ENCODE measurements at places on chromosomes 11 and 22.
A peak's percentile ranks its signal among the peaks of the same experiment; 100 is the strongest.

DNA sequence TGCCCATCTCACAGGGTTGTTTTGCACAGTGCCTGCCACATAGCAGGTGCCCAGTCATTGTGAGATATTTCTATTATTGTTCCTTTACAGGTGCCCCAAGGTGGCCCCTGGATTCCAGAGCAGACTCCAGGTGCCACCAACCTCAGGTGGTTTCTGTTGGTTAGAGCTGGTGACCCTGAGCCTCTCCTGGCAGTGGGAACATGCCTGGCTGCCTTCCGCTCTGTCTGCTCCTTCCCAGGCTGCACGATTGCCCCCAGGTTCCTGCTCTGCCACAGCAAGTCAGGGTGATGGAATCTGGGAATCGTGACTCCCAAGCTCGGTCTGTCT, 12.6 kb upstream of the OMP start:
- H3K4me1 ChIP-seq: peaks cover 3% of the 10 kb centered on the region
- H3K36me3 ChIP-seq: no peaks in the 10 kb centered on the region
- H3K27me3 ChIP-seq: no peaks in the 10 kb centered on the region
- no peak overlapping the region for H3K27ac ChIP-seq

GRCh38 chr22:46934746-46935491, 172.5 kb downstream of the TBC1D22A start:
- H3K4me1 ChIP-seq: peaks cover 24% of the 10 kb centered on the region
- peaks cover 2% of the 10 kb centered on the region for H3K36me3 ChIP-seq
- no peak overlapping the region for H3K4me3 ChIP-seq
- no peaks in the 10 kb centered on the region for H3K27me3 ChIP-seq
- peak overlapping the region; percentile 78 for H3K27ac ChIP-seq
- peak; percentile 60 for DNase-seq

DNA sequence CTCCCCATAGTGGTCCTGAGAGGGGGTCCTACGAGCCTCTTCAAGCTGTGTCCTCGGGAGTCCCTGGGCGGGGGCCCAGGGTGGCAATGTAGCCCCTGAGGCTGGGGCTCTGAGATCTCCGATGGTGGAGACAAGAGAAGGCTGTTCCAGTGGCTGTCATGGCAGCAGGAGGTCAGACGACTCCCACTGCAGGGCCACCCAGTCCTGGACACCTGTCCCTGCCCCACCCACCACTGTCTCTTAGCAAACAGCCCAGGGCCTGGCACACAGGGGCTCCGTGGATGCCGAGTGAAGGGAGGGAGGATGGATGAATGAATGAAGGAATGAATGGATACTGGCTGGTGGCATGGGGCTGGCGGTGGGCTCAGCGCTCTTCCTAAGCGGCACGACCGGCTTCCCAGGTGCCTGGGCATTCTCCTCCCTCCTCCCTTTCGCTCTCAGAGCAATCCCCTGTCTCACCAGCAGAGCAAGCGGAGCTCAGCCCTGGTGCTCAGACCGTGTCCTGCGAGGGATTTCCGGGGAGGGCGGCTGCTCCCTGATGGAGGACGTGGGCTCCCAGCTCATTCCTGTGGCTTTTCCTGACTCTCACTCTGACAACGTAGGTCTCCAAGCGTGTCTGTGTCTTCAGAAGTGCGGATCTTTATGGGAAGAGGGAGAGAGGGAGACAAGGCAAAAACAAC, 1272.6 kb downstream of the BRD1 start:
- no peaks in the 10 kb centered on the region for H3K27me3 ChIP-seq
- no peaks in the 10 kb centered on the region for H3K36me3 ChIP-seq
- no peaks in the 10 kb centered on the region for H3K4me1 ChIP-seq
- no peak overlapping the region for H3K27ac ChIP-seq

GRCh38 chr22:39408807-39409206, 9.2 kb downstream of the TAB1 start:
- peaks cover 3% of the 10 kb centered on the region for H3K36me3 ChIP-seq
- H3K4me1 ChIP-seq: peaks cover 12% of the 10 kb centered on the region
- no peaks in the 10 kb centered on the region for H3K27me3 ChIP-seq
- H3K27ac ChIP-seq: peak overlapping the region; percentile 56

- DNase-seq: no peak
- no peak overlapping the region for H3K27ac ChIP-seq
- H3K4me1 ChIP-seq: no peaks in the 10 kb centered on the region
- no peak overlapping the region for H3K4me3 ChIP-seq
These were observed 26.0 kb upstream of the POLD3 start for GRCh38 chr11:74566146-74566960.

DNA sequence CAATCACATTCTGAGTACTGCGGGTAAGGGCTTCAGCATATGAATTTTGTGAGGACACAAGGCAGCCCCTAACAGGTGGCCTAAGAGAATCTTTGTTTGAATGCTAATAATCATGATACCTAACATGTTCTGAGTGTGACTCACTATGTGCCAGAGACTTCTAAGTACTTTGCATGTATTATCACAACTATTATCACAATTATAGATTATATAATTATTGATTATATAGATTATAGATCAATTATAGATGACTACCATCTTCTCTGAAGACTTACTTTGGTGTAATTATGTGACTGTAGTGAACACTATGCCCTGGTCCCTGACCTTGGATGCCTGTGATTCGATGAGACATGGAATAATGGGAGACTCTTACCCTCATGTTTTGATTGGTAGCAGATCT, 62.6 kb downstream of the FLI1 start:
- no peaks in the 10 kb centered on the region for H3K27me3 ChIP-seq
- no peaks in the 10 kb centered on the region for H3K4me1 ChIP-seq
- H3K27ac ChIP-seq: no peak overlapping the region
- H3K36me3 ChIP-seq: no peaks in the 10 kb centered on the region
- DNase-seq: no peak

- H3K4me3 ChIP-seq: peak overlapping the region; percentile 90
- peaks cover 26% of the 10 kb centered on the region for H3K36me3 ChIP-seq
- H3K27me3 ChIP-seq: no peaks in the 10 kb centered on the region
- peaks cover 25% of the 10 kb centered on the region for H3K4me1 ChIP-seq
- peak overlapping the region; percentile 91 for H3K27ac ChIP-seq
These were observed 1.4 kb downstream of the C11orf24 start for GRCh38 chr11:68270196-68271022.

GRCh38 chr11:127255209-127255608, 254.6 kb upstream of the KIRREL3 start:
- no peak overlapping the region for H3K4me3 ChIP-seq
- no peak for DNase-seq
- H3K4me1 ChIP-seq: no peaks in the 10 kb centered on the region
- H3K27me3 ChIP-seq: no peaks in the 10 kb centered on the region
